ENCODE measurements at places on chromosomes 16 and 17. TPM values are rescaled to one million over a fixed set of nuclear protein-coding genes. Genes with fewer than 3 reads are reported as not detected.

DNA sequence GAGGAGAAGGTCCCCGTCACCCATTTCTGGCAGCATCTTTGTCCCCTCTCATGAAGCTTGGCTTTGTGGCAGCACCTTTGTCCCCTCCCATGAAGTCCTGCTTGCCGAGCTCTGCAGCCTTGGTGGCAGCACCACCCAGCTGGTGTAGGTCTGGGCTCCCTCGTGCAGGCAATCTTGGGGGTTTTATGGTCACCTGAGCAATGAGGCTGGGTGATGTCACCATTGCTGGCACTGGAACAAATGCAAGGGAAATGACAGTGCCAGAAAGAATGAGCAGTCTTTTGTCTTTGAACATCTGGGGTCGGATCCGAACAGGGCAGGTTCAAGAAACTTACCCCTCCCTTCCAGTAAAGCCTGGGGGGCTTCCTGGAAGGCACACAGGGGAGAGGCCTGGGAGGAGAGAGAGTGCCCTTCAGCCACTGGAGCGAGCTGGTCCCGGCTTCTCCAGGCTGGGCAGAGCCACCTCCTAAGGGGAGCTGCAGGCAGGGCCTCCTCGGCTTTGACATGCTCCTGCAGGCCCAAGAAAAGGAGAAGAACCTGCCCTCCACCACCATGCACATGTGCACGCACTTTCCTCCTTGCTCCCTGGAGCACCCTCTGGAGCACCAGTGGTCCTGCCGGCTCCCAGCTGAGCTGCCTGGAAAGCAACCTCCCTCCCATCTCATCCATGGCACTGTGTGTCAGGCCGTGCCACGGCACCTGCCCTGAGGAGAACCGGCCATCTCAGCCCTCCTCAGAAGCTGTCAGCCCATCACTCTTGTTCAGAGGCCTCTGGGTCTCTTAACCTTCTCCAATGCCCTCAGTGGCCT lies 16.0 kb downstream of the BTBD17 start:
- DNase-seq = no peak

Gene PRDM7
- total RNA-seq = not detected

DNA sequence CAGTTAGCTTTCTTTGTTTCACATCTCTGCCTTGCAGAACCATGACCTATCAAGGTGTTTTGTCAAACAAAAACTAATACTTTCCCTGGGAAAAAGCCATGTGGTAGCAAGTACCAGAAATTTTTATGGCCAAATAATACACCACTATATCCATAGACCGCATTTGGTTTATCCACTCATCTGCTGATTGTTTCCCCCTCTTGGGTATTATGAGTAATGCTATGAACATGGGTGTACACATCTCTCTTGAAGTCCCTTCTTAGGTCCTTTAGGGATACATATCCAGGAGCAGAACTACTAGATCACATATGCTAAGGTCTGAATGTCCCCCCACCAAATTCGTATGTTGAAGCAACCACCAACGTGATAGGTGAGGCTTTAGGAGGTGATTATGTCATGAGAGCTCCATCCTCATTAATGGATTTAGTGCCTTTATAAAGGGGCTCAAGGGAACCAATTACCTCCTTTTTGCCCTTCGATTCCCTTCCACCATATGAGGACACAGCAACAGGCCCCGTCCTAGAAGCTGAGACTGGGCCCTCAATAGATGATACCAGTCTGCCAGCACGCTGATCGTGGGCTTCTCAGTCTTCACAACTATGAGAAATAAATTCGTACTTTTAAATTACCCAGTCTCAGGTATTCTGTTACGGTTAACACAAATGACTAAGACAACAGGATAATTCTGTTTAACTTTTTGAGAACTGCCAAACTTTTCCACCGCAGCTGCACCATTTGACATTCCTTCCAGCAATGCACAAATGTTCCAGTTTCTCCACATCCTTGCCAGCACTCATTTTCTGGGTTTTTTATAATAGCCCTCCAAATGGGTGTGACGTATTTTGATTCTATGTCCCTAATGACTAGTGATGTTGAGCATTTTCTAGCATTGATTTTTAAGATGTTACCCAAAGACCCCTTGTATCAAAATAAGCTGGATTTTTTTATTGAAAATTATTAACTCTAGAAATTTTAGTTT lies 30.0 kb downstream of the SIAH1 start:
- DNase-seq = no peak

Gene ENPP7
- not detected for total RNA-seq

DNA sequence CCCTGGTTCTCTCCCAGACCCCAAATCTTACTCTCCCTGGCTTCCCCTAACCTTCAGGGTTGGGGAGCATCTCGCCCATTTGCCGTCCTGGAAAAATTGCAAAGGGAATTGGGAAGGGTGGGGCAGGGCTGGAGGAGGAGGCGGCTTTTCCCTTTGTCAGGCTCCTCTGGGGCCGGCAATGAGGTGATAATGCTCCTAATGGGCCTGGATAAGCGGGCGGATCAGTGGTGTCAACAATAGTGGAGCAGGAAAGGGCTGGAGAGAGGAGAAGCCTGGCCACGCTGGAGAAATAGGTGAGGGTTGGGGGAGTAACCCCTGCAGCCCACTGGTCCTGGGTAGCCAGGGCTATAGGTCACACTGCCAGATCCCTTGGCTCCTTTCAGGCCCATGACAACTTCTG lies 12.3 kb downstream of the SCN4A start:
- DNase-seq = no peak

Gene ADAM11
- total RNA-seq = 0.66 TPM

Measured in fibroblast of lung (primary cell).